ENCODE measurements at places on chromosomes 3 and 15.

DNA sequence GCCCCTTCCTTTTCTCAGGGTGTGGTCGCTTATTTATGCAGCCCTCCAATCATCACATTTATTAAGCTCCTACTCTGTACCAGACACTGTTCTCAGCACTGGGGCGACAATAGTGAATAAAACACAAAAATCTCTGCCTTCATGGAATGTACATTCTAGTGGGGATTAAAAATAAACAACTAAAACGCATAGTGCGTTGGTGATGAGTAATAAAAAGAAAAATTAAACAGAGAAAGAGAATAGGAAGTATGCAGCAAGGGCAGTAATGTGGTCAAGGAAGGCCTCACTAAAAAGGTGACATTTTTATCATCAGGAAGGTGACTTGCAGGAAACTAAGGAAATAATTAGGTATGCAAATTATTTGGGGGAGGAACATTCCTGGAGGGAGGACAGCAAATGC lies 5.1 kb downstream of the SLC51B start:
- no peak for DNase-seq

- peak; percentile 71 for DNase-seq
Observed at GRCh38 chr3:158434412-158435038, 136.5 kb upstream of the MLF1 start.

- no peak for DNase-seq
Observed at GRCh38 chr3:65666448-65667091, 372.1 kb downstream of the MAGI1 start.

DNA sequence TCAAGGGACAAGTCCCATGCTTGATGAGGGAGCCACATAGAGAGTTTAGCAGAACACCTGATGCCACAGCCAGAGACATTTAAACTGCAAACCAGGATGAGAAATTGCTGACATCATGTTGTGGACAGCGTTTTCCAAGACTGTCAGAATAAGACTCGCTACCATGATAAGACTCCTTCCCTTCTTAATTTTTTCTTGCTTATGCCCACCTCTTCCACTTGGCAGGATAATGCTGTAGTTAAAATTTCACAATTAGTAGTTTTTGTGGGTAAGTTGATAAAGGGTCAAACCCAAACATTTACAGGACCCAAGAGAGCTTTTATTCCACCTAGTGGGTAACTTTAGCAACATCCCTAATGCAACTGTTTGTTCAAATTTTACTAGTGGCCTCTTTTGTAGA lies 3.0 kb upstream of the PIAS1 start:
- no peak for DNase-seq

DNA sequence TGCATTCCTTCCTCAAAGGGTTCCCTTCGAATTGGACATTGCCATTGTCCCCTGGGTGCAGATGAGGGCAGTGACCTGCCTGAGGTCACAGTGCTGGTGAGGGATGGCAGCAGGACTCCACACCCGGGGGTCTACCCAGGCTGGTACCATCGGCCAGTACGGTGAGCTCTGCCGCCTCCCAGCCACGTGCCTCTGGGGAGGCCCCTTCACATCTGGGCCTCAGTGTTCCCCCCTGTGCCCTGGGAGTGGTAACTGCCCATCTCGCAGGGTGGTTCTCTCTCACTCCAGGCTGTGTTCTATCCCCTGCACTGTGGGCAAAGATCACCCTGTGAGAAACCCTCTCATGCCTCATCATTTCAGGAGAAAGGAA lies 99.4 kb upstream of the IQSEC1 start:
- no peak for DNase-seq

DNA sequence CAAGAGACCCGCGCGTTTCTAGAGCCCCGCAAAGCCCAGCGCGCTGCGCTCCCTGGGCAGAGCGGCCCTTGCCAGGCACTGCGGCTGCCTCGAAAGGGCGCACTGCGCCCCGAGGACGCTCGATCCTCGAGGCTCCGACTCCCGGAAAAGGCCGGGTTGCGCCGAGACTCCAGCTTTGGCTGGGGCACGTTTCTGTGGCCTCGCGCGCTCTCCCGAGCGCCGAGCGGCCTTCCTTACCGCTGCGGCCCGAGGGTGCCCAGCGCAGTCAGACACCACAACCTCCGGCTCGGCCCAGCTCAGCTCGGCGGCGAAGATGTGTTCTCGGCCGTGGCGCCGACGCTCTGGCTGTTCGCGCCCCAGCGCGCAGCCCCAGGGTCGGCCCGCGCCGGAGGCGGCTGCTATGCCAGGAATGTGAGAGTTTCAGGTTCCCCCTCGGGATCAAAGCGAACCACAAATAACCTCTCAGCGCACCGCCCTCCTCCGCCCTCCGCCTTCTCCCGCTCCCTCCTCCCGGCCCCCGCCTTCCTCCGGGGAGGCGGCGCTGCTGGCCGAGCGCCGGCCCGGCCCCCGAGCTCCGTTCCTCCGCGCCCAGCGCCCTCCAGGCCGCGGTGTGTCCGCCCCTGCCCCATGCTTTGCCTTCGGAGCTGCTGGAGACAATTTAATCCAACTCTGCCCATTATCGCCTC lies at the start of gene AMOTL2:
Gene AMOTL2, minus strand, starts transcription at position 343 of the 686 bp plus-strand sequence. CDS start 3,014 bp downstream, outside the sequence.
- peak; percentile 98 for DNase-seq

GRCh38 chr15:92343924-92344643 lies 49.6 kb upstream of the ST8SIA2 start:
- DNase-seq = no peak

GRCh38 chr3:175664911-175665310 lies 805.8 kb downstream of the NAALADL2 start:
- DNase-seq = no peak

GRCh38 chr3:35785234-35785888 lies 146.0 kb downstream of the ARPP21 start:
- no peak for DNase-seq

GRCh38 chr15:67613708-67614107 lies 71.2 kb downstream of the MAP2K5 start:
- no peak for DNase-seq

DNA sequence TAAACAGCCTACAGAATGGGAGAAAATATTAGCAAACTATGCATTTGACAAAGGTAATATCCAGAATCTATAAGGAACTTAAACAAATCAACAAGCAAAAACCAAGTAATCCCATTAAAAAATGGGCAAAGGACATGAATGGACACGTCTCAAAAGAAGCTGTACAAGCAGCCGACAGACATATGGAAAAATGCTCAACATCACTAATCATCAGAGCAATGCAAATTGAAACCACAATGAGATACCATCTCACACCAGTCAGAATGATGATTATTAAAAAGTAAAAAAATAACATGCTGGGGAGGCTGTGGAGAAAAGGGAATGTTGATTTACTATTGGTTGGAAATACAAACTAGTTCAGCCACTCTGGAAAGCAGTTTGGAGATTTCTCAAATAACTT lies 30.7 kb upstream of the PPM1L start:
- DNase-seq = no peak

GRCh38 chr15:39645138-39645975 lies 64.5 kb downstream of the THBS1 start:
- no peak for DNase-seq

DNA sequence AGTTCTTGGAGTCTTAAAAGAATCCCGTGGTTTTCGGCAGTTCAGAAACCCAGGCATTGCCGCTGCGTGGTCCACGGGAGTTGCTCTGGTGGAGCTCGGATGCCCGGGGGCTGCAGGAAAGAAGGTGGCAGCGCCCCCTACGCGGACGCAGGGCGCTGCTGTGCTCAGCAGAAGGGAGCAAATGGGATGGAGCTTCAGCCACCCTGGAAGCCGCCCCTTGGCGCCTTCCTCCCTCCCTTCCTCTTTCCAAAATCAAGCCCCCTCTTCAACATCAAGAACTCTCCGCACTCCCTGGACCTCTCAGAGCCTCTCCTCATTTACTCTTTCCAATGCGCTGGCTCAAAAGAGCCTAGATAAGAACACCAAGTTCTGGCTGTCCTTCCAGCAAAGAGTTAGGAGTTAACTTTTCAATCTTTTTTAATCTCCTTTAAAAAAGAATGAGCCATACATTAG lies 880 bp upstream of the CHRNA7 start:
- no peak for DNase-seq

DNA sequence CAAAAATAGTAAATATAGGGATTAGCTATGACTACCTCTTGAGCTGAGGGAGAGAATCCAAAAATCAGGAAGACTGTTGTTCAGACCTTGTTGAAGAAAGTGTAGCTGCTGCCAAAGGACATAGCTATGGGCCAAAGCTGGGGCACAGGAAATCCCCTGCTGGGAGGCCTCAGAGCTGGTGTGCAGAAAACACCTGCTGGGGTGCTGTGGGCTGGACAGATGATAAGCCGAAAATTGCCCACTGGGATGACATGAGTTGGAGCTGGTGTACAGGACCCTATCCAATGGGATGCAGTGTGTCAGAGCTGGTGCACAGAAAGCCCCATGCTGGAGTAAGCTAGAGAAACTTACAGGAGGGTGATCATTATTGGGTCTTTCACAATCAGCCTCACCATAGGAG lies 121.9 kb downstream of the NEO1 start:
- no peak for DNase-seq

DNA sequence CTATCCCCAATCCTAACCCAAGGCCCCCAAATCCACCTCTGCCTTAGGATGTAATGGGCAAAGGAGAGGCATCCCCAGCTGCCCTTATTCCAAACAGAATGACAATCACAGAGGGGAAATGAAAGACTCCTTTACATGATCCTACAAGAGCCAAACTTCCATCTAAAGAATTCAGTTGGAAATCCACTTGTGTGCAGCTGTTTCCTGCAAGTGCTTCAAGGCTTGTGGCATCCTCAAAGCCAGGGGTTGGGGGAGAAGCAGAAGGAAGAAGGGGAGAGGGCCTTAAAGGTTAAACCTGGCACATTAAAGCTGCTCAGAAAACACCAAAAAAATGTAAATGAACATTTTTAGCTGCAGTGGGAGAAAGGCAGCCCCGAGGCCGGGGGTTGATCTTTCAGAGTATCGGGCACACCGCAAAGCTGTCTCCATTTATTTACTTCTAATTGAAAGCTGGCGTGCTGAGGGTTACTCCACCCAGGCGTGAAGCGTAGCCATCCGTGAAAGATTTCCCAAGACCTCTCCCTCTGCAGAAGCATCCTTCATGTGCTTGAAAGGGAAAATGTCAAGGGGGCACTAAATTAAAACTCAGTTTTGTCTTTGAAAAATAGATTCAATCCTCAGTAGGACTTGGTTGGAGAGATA lies 217.8 kb downstream of the SHQ1 start:
- DNase-seq = peak; percentile 28

DNA sequence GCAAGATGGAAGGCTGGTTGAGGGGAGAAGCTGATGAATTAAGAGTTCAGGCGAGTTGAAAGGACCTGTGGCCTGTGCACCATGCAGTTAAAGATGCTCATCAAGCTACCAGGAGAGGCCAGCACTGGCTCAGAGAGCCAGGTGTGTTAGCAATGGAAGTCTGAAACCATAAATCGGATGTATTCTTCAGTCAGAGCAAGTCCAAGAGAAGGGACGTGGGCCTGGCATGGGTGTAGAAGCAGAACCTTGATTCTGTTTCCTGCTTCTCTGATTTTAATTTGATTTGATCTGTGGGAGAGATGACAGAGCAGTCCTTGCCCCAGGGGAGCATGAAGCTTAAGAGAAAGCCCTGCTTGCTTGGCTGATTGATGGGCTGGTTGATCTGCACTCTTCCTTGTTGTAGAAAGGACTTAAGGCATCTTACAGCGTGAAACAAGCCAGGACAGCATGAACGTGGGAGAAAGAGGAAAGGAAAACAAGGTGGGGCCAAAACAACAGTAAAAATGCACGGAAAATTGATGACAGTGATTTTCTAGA lies 10.9 kb downstream of the TM6SF1 start:
- no peak for DNase-seq

DNA sequence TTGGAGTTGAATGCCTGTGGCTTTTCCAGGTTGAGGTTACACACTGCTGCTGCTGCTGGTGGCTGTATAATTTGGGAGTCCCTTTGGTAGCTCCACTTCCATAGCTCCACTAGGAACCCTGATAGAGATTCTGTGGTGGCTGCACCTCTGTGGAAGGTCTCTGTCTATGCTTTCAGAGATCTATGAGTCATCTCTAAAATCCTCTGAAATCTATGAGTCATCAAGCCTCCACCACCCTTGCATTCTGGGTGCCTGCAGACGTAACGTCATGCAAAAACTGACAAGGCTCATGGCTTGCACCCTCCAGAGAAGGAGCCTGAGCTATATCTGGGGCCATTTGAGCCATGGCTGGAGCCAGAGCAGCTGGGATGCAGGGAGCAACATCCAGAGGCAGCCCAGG lies 1037.0 kb upstream of the CFAP20DC start:
- DNase-seq = peak; percentile 22

DNA sequence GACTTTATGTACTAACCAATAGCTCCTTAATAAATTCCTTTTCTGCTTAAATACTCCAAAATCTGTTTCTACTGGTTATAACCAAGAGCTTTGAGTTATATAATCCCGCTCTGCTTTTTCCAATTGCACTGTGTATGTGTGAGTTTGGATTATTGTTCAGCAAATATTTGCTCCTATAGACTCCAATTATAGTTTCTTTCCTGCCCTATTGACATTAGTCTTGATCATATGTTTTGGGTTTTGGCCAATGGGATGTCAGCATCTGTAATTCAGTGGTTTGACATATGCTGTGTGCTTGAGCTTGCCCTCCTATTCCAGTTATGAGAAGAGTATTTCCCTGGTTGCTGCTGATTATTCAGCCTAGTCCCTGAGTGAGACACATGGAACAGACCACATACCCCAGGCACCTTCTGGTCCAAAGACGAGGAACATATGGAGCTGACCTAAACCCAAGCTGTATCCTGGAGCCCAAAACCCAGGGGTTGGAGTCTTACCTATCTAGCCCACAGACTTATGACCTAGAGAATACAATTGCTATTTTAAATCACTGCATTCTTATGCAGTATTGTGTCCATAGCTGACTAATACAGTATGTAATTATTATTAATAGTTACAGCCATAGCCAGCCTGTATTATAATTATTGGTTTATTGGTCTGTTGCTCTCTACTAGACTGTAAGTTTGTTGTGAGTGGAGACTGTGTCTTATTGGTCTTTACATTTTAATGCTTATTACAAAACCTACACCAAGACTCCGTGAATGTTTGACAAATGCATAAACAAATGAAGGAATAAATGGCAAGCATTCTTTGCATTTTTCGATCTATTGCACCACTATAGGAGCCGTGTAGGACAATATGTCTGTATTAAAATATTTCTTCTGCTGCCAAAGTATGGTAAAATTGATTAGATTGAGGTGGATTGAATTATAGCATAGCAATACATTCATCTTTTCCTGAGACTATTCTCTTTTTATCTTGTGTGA lies 11.7 kb upstream of the ZNF280D start:
- no peak for DNase-seq

DNA sequence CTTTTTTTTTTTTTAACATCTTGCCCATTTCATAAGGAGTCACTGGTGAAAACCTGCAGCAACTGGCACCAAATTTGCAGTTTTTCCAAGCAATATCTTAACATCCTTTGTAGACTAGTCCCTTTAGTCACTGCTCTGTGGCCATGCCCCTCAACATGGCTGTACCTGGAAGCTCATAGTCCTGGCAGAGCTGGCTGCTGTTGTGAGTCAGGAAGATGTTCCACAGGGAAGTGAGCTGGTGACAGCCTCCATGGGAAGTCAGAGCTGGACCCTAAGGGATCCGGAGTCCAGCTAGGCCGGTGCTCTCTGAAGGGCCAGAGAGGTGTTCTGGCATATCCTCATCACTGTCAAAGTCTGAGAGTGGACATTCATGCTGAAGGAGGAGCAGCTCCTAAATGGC lies 99.3 kb upstream of the ZBED2 start:
- no peak for DNase-seq
